ENCODE measurements at places on chromosomes 7 and 10. TPM values are rescaled to one million over a fixed set of nuclear protein-coding genes. Genes with fewer than 3 reads are reported as not detected.
A peak's percentile ranks its signal among the peaks of the same experiment; 100 is the strongest.

The CALML5 gene
- not detected for total RNA-seq

The FEZF1 gene
- total RNA-seq, result not detected

The MYH16 gene
- total RNA-seq, result 0.34 TPM

The BEND7 gene
- 0.79 TPM for total RNA-seq

The DOCK4 gene
- total RNA-seq, result 7.7 TPM

- no peak for DNase-seq
Observed at GRCh38 chr7:153072806-153073205, 313.3 kb downstream of the ACTR3B start.

GRCh38 chr7:129949292-129950133 is 3.2 kb downstream of the UBE2H start:
- peak; percentile 95 for DNase-seq

GRCh38 chr10:122279725-122280141 is 8.6 kb downstream of the BTBD16 start:
- peak; percentile 45 for DNase-seq

GRCh38 chr10:17122726-17123661 is 6.6 kb downstream of the CUBN start:
- DNase-seq, result peak; percentile 89

- no peak for DNase-seq
Observed at GRCh38 chr7:158842486-158842885, 13.2 kb upstream of the ESYT2 start.

Data from M059J (cell line).